ENCODE measurements at places on chromosomes 16 and 17.
A peak's percentile ranks its signal among the peaks of the same experiment; 100 is the strongest.

DNA sequence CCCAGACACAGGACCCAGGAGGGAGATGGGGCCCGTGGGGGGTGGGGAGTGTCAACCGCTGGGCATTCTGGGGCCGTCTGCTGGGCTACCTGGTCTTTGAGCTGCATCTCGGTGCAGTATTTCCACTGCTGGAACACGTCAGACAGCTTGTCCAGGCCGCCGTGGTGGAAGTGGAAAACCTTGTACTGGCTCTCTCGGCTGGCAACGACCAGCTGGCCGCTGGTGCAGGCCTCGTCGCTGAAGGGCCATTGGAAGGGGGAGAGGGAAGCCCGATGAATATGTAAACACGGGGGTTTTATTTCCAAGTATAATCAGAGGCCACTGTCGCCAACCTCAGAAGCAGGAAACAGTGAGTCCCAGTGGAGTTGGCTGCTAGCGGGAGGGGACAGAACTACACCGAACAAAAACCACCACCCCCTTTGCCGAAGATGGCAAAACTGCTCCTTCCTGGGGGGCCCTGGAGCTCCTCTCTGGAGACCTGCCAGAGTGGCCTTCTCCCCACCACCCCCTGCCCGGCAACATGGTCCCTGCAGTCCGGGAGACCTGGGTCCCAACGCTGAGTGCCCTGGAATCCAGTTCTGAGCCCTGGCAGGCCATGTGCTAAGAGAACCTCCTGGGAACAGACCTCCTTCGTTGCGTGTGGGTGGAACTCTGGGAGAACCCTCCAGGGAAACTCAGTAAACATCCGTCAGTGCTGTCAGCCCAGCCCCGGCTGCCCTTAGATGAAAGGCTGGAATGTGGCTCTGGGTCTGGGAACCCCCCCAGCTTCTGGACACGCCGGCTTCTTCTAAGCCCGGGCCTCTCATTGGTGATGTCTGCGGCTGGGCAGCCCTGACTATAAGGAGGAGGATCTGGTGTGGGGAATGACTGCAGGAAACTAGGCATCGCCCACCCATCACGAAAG, 84.1 kb downstream of the TBC1D16 start:
- no peak for DNase-seq

GRCh38 chr17:33073416-33073815, 81.8 kb downstream of the SPACA3 start:
- no peak for DNase-seq

DNA sequence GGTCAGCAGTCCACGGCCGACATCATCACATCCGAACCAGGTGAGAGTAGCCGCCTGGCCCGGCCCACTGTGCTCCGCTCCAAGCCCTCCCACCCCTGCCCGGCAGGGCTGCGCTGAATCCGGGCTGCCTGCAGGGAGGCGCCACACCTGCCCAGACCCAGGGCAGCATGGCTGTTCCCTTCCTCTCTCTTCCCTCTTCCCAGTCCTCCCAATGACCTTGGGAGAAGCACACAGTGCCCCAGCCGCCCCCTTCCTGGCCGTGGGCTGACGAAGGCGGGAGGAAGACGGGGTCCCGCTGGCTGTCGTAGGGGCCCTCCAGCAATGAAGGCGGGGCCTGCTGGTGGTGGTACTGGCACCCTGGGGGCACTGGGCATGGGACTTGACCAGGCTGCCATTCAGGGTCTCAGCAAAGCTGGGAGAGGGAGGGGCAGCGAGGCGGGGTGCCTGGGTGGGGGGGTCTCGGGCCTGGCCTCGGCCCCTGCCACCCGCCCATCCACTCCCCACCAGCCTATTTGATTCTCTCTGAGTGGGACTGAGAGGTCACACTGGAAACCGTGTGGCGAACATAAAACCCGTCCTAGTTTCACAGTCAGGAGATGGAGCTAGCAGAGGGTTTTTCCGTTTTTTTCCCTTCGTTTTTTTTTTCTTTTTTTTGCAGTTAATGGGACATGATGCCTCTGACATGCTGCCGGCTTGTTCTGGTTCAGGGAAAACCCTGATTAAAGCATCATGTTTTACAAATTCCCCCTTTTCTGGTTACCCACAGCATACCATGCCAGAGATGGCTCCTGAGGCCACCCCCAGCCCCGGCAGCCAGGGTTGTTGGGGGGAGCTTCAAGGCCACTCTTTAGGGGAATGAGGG, 50.6 kb downstream of the BAHCC1 start:
- no peak for DNase-seq

- no peak for DNase-seq
These were observed 32.9 kb downstream of the SYNRG start for GRCh38 chr17:37576281-37576680.

GRCh38 chr16:87303431-87303930, 13.7 kb downstream of the C16orf95 start:
- DNase-seq = no peak

DNA sequence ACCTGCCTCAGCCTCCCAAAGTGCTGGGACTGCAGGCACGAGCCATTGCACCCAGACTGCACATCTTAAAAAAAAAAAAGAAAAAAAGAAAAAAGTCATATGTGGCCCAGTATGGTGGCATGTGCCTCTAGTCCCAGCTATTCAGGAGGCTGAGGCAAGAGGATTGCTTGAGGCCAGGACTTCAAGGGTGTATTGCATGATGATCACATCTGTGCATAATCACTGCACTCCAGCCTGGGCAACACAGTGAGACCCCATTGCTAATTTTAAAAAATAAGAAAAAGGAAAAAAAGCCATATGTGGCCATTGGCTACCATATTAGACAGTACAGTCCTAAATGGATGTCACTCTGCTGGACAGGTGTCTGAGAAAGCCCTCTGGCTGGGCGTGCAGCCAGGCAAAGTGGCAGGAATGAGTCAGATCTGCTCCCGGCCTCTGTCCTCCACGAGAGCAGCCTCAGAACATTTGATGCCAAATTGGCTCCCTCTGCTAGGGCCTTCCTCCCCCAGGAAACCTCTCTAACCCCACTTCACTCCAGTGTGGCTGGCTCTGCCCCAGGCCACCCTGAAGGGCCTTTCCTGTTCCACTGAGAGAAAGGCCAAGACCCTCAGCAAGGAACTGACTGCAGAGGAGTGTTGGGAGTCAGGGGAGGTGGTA, 14.7 kb downstream of the CA7 start:
- DNase-seq = no peak

GRCh38 chr16:50797456-50797855, 55.6 kb downstream of the CYLD start:
- DNase-seq = no peak

GRCh38 chr16:21684199-21684598, 20.4 kb downstream of the OTOA start:
- DNase-seq = peak; percentile 43

- DNase-seq = peak; percentile 46
These were observed 85.1 kb downstream of the PRKCB start for GRCh38 chr16:23920899-23921298.

DNA sequence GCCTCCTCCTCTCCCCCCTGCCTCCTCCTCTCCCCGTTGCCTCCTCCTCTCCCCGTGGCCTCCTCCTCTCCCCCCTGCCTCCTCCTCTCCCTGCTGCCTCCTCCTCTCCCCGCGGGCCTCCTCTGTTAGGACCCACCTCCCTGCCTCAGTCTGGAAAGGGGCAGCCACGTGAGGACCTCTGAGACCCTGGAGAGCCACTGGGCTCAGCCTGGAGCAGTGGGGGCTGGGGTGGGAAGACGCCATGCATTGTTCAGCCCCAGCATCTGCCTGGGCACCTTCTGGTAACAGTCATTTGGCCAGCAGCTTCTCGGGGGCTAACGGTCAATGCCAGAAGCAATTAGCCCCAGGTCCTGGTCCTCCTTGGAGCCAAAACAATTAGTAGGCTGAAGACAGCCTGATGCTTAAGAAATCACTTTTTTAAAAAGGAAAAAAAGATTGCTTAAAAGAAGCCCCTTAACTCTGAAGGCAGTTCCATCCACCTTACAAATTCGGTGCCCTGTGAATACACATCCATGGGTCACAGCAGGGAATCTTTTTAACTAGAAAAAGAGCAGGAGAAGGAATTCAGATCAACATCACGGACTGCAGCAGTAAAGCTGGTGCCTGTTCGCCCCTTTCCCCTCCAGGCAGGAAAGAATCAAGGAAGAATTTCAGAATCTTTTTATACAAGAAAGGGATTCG, 29.8 kb downstream of the NXN start:
- no peak for DNase-seq

DNA sequence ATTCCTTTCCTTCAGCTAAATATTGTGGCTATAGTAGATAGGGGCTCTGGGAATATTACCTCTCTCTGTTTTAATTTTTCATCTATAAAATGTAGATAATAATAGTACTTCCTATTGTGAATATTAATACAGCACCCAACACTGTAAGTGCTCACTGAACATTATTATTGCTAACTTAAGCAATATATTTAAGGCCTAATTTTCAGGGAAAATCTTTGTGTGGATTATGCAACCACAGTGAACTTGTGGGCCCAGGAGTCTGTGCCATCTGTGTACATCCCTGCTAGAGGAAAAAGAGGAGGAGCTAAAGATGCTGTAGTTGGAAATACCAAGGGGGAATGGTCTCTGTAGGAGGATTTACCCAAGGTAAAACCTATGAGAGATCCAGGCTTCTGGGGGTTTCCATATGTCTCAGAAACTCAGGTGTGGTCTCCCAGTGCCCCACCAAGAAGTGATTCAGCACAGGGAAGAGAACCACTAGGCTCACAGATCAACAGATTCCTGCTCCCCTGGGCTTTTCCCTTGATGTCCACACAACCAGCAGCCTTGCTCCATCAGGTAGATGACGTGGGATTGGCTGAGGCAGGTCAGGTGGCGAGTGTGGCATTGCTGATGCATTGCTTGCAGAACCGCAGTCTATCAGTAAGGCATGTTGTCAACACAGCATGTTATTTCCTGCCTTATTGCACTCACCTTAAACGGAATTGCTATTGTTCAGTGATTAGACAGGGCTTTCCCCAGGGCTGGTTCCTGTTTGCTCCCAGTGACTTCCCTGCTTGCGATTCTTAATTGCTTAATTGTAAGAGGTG, 1.6 kb upstream of the N4BP1 start:
- DNase-seq = peak; percentile 87

DNA sequence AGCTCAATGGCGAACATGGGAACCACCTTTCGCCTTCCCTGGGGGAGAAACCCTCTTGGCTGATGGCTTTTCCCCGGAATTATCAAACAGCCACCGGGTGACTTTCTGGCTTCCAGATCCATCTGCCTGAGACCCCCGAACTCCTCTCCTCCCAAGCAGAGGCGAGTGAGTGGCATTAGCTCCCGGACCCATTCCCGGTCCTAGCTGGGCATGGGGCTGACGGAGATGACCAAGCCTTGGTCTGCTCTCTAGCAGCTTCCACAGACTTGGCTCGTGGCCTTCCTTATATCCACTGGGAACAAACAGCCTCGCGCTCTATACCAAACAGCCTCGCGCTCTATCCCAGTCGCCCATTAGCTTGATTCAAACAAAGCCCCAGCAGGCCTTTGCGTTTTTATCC, 62.4 kb downstream of the CCDC182 start:
- no peak for DNase-seq

Data from stimulated activated CD4-positive, alpha-beta T cell treated with anti-CD3 and anti-CD28 coated beads, Interleukin-1b, Interleukin-23, amount 100 ng/mL, for 48 hours (primary cell).